CD4-positive, alpha-beta T cell treated with Interleukin-4 for 4 hours (primary cell): ENCODE measurements at places on chromosomes 3 and 15.

- DNase-seq: no peak
Observed at GRCh38 chr3:69761896-69762767, 22.9 kb downstream of the MITF start.

DNA sequence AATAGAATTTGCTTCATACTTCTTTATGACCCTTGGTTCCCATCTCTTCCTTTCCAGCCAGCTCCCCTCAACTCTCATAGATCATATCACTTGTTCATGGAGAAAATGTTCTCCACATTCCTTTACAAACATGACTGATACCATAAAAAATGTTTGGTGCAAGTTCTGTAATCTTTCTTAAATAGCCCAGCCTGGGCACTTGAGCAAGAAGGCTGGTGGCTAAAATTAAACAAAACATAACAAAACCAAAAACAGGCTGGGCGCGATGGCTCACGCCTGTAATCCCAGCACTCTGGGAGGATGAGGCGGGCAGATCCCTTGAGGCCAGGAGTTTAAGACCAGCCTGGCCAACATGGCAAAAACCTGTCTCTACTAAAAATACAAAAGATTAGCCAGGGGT lies 8.9 kb upstream of the POLR2M start:
- no peak for DNase-seq

GRCh38 chr3:10993729-10994065 lies 1.1 kb downstream of the SLC6A1 start:
- DNase-seq: no peak

DNA sequence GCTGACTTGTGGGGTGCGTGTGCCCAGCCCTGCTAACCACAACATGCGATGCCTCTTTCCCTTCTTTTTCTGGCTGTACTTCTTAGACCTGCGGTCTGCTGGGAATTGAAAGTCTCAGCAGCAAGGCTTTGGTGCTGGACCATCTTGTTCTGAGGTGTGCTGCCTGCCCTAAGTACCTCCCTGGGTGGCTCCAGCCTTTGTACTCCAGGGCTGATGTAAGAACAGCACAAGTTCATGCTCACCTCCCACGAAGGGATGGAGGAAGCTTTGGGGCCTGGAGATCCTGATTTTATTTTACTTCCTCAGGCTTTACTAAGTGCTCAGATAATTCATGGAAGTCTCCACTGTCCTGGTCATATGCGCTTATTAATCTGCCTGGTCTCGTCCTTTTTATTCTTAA lies 28.9 kb downstream of the FAM43A start:
- DNase-seq: no peak

- DNase-seq: no peak
Observed at GRCh38 chr15:58797505-58797904, 26.4 kb downstream of the MINDY2 start.

DNA sequence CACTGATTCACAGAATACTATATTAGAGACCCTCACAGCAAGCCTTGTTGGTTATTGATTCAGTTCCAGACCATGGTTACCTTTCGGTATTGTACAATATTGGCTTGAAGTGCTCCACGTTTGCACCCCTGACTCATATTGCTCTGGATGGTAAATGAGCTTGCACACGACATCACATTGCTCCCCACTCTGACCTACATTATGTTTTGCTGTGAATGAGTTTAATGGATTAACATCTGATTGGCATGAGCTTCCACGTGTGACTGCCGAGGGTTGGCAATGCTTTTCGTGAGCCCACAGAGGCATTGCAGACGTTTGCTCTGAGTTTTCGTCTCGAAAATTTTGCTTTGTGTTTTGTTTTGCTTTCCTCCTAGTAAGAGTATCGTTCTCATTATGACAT lies 225.8 kb upstream of the ICE2 start:
- DNase-seq: peak; percentile 51

- no peak for DNase-seq
Observed at GRCh38 chr3:176431991-176432390, 765.3 kb downstream of the TBL1XR1 start.

DNA sequence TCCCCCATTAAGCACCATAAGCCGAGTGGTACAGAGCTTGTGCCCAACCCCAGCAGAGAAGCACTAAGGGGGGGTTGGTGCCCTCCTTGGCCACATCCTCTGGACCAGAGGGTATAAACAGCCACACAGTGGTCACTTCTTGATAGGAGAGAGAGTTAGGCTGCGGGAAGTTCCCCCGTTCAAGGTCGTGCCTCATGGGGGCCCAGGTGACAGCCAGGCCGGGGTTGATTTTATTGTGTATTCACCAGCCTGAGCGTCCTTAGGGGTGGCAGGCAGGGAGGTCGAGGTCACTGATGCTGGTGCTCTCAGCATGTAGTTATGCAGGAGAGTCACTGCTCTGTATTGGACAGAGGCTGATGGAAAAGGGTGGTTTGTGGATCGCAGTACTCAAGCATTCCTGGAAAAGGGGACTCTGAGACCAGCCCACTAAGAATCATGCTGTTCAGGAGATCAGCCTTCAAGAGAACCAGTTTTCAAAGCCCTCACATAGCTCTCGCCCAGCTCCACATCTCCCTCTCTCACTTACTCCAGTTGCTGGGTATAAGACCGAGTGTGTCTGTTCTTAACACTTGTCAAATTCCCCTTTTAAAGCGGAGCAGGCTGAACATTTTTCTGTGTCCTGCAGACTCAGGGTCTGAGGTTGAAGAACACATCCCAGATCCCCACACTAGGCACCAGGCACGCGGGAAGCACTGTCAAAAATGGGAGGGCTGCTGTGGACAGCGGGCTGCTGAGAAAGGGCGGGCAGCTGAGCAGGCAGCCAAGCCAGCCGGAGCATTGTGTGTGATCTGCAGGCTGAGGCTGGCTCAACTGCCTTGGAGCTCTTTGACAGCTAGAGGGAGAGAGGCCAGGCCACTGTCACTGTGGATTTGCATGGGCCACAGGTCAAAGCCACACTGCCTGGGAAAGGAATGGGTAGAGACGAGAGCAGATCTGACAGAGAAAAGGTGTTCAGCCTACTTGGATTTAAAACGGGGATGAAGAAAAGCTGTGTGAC lies 279.3 kb upstream of the LRRFIP2 start:
- no peak for DNase-seq

DNA sequence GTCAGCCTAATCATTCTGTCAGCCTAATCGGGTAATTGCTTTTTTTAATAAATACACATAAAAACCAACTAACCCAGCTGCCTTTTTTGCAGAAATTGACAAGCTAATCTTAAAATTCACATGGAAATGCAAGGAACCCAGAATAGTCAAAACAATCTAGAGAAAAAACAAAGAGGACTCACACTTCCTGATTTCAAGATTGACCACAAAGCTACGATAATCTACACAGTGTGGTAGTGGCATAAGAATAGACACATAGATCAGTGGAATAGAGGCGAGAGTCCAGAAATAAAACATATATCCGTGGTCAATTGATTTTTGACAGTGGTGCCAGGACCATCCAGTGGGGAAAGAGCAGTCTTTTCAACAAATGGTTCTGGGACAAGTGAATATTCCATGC lies 2.4 kb upstream of the C3orf20 start:
- no peak for DNase-seq

DNA sequence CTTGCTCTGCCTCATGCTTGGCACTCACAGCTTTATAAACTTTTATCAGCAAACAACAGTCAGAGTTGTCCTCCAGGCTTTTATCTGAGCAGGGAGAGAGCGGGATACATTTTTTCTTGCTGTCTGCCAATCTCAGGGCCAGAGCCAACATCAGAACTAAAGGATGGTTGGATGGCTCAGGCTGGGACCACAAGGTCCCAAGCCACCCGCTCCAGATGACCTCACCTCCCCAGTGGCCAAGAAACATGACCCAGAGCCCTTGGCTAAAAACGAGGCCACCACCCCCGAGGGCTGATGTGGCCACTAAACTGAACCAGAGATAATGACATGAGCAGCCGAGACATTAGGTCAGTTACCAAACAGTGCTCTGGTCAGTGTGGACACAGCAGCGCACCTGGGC lies 18.8 kb upstream of the SPATA12 start:
- no peak for DNase-seq

- DNase-seq: no peak
Observed at GRCh38 chr3:32870373-32871095, 52.7 kb downstream of the TRIM71 start.

GRCh38 chr3:181561139-181562031 lies 150.3 kb upstream of the SOX2 start:
- no peak for DNase-seq

GRCh38 chr3:115512565-115513415 lies 110.5 kb upstream of the GAP43 start:
- DNase-seq: peak; percentile 19

DNA sequence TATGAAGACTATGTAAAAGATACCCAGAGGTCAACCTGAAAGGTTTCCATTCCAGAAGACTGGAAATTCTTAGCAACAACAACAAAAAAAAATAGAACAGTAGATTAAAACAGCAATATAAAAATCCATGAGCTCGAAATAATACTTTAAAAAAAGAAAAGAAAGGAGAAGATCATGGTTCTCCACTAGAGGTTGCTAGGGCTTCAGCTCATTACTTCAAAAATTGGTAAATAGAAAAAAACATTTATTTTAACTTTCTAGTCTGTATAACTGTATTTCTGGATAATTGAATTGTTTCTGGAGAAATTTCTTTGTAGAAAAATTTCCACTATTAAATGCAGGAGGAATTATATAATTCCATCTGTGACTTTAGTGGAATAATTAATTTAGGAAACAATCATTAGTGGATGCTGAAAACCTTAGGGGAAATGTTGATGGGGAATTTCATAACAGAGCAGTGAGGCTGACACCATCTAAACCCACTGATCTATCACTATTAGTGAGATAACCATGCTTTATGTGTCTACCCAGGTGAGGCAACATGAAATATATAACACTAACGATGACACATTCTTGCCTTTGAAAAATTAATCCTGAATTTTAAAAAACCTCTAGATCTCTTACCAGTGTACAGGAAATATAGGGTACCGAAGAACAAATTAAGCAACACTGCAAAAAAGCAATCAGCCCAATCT lies 62.5 kb upstream of the SNRK start:
- peak; percentile 38 for DNase-seq

DNA sequence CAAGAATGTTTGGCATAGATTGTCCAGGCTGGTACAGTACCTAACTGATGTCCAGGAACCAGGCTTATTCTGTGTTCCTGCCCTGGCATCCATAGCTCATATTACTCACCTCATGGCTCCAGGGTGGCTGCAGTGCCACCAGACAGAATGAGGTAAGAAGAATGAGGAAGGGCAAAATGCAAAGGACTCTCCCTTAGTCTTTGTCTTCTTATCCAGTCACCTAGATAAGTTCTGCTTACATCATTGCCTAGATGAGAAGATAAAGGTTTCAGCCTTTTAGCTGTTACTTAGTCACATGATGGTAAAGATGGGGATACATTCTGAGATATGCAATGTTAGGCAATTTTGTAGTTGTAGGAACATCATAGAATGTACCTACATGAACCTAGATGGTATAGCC lies 45.8 kb downstream of the CHP1 start:
- DNase-seq: no peak
